ENCODE measurements at places on chromosomes 3 and 15.

GRCh38 chr15:35975941-35976340 is 430.0 kb upstream of the DPH6 start:
- no peak for DNase-seq

DNA sequence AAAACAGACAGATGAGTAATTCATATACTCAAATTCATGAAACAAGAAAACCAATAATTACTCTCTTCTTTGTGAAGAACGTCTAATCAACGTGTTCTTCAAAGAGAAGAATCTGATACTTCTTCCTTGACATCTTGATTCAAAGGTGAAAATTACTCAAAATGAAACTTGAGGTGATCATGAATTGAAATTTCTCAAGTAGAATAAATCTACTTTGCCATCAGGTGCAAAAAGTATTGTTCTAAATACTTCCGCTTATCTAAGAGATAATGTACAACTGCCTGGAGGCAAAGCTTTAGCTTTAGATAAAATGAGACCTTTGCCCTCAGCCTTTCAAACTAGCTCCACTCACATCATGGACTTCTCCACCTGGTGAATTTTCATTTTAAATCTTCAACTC is 13.9 kb upstream of the XXYLT1 start:
- DNase-seq: no peak

- no peak for DNase-seq
Observed at GRCh38 chr3:150232992-150233451, 175.1 kb upstream of the TSC22D2 start.

DNA sequence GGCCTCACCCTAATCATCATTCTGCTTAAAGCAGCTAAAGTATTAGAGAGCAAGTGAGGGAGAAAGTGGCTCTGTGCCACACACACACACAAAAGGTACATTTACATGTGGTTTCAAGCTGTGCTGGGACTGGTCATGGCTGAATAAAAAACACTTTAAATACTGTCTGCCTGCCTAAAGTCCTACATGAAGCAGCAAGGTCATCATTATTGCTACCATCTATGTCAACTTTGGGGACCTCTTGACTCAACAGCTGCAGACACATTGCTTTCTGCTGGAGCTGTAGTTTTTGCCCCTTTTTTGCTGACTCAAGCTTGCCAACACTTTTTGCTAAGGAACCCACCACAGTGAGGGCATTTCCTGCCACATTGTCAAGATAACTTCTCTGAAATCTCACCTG is 1237.9 kb downstream of the ROBO2 start:
- no peak for DNase-seq

DNA sequence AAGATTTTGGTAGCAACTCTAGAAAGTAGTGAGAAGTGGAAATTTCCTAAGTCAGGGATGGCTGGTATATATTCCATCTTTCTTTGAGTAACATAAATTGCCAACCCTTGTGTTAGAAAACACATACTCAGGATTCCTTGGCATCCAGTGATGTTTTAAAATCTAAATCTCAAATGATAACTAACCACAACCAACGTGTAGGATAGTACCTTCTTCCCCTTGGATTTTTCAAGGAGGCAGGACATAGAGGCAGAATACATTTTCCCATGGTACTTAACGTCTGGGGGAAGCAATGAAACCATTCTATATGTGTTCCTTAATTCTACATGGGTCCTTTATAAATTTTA is 93.4 kb downstream of the WDR76 start:
- DNase-seq: no peak

- no peak for DNase-seq
Observed at GRCh38 chr3:435161-435560, 238.6 kb downstream of the CHL1 start.
